HT1080 (cell line): ENCODE measurements at places on chromosomes 1 and 21.

DNA sequence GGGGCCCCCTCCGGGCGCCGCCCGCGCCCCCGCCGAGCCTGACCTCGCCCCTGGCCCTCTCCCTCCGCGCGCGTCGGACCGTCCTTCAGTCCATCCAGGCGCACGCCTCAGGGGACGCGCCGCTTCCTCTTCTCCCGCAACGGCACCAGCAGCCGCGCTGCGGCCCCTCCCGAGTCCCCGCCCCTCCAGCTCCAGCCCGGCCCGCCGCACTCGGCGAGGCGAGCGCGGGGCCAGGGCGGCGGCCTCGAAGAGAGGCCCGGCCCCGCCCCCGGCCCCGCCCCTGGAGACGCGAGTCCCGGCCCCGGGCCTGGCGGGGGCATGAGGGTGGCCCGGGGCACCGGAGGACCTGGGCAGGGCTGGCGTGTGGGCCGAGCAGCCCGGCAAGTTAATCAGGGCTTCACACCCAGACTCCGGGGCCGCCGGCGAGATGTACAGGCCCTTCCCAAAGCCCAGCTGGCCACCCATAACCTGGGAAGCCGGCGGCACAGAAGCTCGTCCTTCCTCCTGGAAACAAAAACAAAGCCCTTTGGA is at the start of gene IGSF3:
Gene IGSF3 (minus strand): TSS at position 159 of the 531 bp plus-strand sequence. CDS start 1,407 bp downstream, outside the sequence.
- DNase-seq, result peak; percentile 51

DNA sequence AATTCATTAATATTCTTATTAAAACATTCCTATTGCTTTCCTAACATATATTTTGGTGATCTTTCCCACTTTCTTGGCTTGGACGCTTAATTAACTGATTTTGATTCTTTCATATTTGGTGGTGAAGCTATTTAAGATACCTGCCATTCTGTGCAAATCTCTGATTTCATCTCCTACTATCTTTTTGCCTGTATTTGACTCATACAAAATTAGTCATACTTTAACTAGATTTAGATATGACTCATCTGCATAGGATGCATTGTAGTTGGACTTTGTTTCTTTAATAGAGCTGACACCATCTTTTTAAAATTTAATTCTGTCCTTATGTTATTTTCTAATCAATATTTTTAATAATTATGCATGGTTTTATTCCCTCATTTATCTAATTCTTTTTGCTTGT is 93.8 kb upstream of the PLPPR4 start:
- peak; percentile 61 for DNase-seq

GRCh38 chr1:79524126-79524525 is 517.6 kb upstream of the ADGRL4 start:
- no peak for DNase-seq

DNA sequence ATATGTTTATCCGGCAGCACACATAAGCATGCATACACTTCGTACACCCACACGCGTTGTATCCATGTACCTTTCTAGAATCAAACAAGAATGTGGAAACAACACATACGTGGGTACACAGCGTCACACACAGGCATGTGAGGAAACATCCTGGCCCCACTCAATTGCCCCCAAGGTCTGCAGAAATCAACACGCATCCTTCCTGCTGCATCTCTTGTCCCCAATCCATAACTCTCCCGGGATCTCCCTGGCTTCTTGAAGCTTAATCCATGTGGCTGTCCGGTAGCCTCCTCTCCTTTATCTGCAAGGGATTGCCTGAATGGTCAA is 5.5 kb upstream of the TBX15 start:
- no peak for DNase-seq

DNA sequence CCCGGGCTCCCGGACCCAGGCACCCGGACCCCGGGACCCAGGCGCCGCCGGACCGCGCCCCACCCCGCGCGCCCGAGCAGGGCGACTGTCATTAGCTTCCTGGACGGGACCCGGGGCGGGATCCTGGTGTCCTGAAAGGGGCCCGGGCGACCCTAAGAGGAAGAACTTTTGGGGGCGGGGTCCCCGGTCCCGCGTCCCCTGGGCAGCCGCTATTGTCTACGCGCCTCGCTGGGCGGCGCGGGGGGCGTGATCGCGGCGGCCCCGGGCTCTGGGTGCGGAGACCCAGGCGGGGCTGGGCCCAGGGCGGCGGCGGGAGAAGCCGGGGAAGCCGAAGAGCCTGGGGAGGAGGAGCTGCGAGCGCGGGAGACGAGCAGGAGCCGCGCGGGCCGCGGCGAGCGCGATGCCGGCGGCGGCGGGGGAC is 465 bp downstream of the HUNK start:
- no peak for DNase-seq

- peak; percentile 93 for DNase-seq
These were observed 7.4 kb downstream of the IRF2BP2 start for GRCh38 chr1:234602334-234603220.

GRCh38 chr1:221809091-221810029 is 67.5 kb upstream of the DUSP10 start:
- DNase-seq, result peak; percentile 92

- no peak for DNase-seq
These were observed 100.7 kb downstream of the IER5 start for GRCh38 chr1:181189245-181189644.

- DNase-seq, result peak; percentile 64
These were observed 9.0 kb downstream of the IGSF9 start for GRCh38 chr1:159936273-159936904.

GRCh38 chr1:33273961-33274371 is 17.7 kb downstream of the ZNF362 start:
- no peak for DNase-seq

DNA sequence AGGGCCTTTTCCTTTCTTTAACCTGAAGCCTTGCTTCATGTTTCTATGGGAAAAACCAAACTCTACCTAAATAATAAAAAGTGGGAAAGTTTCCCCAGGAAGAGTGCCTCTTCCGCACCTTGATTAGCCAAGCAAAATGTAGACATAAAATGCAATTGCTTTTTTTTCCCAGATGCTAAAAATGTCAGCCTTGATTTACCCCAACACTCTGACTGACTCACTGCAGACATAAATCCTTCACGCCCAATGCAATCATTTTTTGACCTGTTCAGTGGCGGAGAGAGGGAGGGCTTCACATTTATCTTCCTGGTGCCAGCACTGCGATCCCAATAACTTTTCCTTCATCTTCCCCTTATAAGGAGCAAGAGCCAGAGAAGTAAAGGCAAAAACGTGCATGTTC is 261.5 kb downstream of the SEC16B start:
- no peak for DNase-seq

GRCh38 chr1:19893687-19894086 is 11.5 kb downstream of the OTUD3 start:
- DNase-seq, result no peak

- no peak for DNase-seq
These were observed 140.5 kb downstream of the RHOU start for GRCh38 chr1:228875741-228876140.

DNA sequence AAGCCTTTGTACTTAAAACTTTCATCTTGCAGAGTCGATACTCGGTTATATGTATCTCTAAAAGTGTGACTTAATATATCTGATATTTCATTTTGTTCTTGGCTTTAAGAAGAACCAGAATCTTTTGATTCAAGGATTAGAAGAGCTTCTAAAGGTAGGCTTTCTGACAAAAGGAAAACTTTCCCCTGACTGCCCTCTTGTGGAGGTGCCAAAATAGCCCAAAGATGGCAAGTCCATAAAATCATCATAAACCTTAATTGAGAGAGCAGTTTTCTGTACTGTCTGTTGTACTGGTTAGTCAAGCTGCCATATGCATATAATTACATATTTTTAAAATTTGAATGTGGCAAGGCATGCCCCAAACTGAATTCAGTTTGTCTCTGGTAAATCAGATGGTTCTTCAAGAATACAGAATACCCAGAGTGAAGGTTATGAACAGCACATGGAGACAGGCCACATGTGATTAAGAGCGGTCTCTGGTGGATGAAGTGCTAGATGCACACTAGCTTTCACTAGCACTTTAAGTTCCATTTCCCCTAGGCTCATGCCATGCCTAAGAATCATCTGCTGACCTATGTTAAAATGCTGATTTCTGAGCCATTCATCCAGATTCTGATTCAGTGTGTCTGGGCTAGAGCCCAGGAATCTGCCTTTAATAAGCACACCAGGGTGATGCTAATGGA is 27.7 kb upstream of the ELAVL4 start:
- peak; percentile 5 for DNase-seq

GRCh38 chr1:214552174-214552608 is 789 bp upstream of the PTPN14 start:
- peak; percentile 84 for DNase-seq

DNA sequence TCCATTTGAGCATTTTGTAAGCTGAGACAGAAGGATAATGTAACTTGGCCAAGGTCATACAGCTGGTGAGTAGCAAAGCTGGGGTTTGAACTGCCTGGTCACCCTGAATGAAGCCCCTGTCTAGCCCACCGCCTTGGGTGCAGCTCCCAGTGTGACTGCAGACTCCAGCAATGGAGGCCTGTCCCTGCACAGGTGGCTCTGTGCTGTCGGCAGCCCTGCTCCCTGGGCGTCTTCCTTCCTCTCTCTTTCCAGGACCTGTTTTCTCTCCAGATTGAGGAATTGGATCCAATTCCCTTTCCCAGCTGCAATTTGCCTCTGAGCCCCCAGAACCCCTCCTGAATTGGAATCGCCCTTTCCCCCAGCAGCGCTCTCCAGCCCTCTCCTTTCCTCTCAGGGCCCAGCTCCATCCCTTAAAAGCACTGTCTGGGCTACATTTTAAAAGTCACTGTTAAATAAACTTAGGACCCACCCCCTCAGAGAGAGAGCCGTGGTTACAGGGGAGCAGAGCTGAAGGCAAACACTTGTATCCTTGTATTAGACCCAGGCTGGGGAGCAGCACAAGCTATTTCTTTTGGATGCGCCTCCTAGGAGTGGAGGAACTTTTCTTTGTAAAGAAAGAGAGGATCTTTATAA is 161.4 kb upstream of the LMO4 start:
- DNase-seq, result no peak

GRCh38 chr1:160860840-160861505 is 1.7 kb downstream of the CD244 start:
- DNase-seq, result no peak

GRCh38 chr1:198015309-198015708 is 98.1 kb downstream of the LHX9 start:
- DNase-seq, result no peak
